ENCODE measurements at places on chromosomes 6 and 20.

GRCh38 chr20:63693733-63694583 is 2.5 kb upstream of the TNFRSF6B start:
- DNase-seq, result peak; percentile 28

- DNase-seq, result no peak
Observed at GRCh38 chr20:7926767-7927166, 13.5 kb downstream of the HAO1 start.

DNA sequence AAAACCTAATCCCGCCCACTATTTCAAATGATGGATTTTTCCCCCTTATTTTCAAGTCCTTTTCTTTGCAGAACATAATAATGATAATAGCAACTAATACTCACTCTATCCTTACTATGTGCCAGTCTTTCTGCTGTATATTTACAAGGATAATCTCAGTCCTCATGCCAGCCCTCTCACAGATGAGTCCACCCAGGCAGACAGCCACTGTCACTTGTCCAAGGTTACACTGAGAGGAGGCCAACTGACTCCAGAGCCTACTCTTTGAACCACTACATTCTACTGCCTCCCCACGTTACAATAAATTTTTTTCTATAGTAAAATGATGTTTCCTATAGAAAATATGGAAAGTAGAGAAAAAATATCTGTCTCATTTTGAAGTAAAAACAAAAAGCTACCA is 30.9 kb downstream of the ELOVL5 start:
- DNase-seq, result no peak

GRCh38 chr6:108568551-108569305 is 8.0 kb downstream of the FOXO3 start:
- DNase-seq, result no peak

GRCh38 chr20:33851842-33852466 is 40.8 kb downstream of the CHMP4B start:
- DNase-seq, result no peak
